T follicular helper cell (primary cell): ENCODE measurements at places on chromosomes 7 and 10.

GRCh38 chr10:44619975-44620374 is 235.1 kb upstream of the CXCL12 start:
- no peak for DNase-seq

DNA sequence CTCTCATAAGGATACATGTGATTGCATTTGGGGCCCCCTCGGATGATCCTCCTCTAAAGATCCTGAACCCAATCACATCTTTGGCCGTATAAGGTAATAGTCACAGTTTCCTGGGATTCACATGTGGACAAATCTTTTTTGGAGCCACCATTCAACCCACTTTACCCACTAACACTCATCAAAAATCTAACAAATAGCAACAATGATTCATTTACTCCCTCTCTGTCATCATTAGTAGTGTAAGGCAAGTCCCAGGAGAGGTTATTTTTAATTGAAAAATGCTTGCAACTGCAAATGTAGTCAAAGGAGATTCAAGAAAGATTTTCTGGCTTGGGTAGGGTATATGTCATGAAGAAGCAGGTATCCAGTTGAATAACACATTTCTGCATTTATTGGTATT is 9.9 kb upstream of the SMKR1 start:
- DNase-seq = no peak

- DNase-seq = no peak
Observed at GRCh38 chr10:113920875-113921274, 66.4 kb downstream of the NHLRC2 start.

GRCh38 chr10:122264436-122264835 is 6.7 kb upstream of the BTBD16 start:
- no peak for DNase-seq

DNA sequence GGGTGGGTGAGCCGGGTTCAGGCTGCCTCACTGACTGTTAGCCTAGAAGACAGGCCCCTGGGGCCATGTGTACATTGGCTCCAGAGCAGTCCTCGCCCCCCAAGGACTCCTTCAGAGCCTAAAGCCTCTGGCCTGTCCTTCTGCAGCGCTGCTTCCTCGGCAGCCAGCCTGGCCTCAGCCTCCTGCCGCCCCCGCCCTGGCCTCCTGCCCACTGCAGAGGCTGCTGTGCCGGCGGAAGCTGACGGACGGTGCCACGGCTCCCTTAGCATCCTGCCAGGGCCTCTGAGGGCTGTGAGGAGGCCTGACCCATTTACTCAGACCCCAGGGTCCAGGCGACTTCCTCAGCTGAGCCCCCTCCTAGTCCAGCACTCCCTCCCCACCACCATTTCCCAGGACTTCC is 4.9 kb downstream of the SRRM3 start:
- DNase-seq = no peak
